ENCODE measurements at places on chromosomes 2 and 18.

- no peak for DNase-seq
Observed at GRCh38 chr18:73688851-73689711, 458.6 kb downstream of the FBXO15 start.

- no peak for DNase-seq
Observed at GRCh38 chr2:141423124-141423523, 707.7 kb downstream of the LRP1B start.

- no peak for DNase-seq
Observed at GRCh38 chr2:58081000-58081399, 34.4 kb downstream of the VRK2 start.

GRCh38 chr2:71538656-71539265 is 85.4 kb downstream of the DYSF start:
- no peak for DNase-seq

GRCh38 chr2:177169810-177170514 is 42.6 kb upstream of the HNRNPA3 start:
- DNase-seq, result no peak

DNA sequence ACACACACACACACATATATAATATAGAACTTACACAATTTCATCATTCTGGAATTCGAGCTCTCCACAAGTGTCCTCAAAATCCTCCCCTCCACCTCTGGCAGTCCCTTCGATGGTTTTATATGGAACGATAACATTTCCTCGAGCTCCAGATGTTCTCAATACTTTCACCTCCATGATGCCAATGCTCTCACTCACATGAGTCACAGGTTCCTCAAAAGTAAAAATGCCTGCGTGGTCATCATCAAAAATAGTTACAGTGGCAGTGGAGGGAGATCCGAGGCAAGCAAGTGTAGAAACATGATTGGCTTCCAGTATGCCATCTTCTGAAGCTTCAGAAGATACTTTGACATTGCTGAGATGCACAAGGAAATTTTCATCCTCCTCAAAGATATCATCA is 23.5 kb downstream of the SLC8A1 start:
- DNase-seq, result no peak

GRCh38 chr2:18623782-18624181 is 34.4 kb upstream of the NT5C1B start:
- no peak for DNase-seq

GRCh38 chr2:119517433-119517832 is 6.8 kb downstream of the SCTR start:
- peak; percentile 32 for DNase-seq

DNA sequence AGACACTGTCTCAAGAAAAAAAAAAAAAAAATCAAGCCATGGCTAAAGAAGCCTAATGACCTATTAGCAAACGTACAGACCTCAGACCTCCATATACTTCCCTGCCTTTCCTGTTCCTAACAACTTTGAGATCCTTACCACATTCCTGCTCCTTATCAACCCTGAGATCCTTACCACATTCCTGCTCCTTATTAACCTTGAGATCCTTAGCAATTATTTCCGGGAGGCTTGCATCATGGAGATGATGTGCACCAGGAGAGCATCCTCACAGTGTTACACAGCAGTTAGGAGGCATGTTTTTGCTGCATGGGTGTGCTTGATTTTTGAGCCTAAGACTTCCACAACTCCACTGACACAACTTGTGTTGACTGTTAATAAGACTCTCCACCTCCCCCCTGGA is 54.6 kb upstream of the RASGRP3 start:
- no peak for DNase-seq

GRCh38 chr2:102983786-102984185 is 222.0 kb downstream of the TMEM182 start:
- DNase-seq, result no peak

DNA sequence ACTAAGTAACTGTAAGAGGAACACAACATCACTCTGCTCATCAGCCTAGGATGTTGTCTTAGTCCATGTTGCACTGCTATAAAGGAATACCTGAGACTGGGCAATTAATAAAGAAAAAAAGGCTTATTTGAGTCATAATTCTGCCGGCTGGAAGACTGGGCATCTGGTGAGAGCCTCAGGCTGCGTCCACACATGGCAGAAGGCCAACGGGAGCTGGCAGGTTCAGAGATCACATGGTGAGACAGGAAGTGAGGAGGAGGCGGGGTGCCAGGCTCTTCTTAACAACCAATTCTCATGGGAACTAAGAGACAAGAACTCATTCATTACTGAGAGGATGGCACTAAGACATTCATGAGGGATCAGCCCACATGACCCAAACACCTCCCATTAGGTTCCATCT is 46.8 kb downstream of the EPG5 start:
- no peak for DNase-seq

- DNase-seq, result no peak
Observed at GRCh38 chr18:43279015-43279744, 1.9 kb upstream of the SYT4 start.

DNA sequence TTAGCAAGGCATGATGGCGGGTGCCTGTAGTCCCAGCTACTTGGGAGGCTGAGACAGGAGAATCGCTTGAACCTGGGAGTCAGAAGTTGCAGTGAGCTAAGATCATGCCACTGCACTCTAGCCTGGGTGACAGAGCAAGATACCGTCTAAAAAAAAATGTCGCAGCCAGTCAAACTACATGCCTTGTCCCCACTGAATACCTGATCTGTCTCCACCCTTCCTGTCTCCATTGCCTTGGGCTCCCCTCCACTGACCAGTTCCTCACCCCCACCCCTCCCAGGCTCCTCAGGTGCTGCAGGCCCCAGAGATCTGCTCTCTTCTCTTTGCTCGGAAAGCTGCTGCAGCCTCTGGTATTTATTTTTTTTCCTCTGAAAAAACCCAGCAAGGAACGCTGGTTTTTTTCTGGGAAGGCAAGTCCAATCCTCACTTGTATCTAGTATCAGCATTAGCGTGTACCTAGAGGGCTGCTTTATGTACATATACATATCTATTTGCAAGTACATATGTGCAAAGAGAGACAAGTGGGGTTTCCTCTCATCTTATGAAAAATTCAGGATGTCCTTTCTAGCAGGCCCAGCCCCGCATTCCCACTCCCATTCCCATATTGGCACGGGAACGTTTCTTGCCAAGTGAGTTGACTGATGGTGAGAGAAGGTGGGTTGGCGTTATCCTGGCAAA is 4.4 kb downstream of the PSD4 start:
- DNase-seq, result no peak

DNA sequence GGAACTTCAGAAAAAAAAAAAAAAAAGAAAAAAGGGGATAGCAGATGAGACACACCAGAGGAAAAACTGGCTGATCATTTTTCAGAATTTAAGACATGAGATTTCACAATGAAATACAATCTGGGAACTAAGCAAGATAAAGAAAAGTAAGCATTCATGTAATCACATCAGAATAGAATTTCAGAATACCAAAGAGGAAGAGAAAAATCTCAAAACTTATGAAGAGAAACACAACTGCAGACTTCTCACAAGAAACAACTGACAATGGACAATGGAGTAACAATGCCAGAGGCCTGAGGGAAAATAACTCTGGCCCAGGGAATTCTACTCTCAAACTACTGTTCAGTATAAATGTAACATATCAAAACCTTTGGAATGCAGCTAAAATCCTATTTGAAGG is 13.2 kb upstream of the RRM2 start:
- DNase-seq, result no peak

GRCh38 chr18:22048221-22048620 is 121.2 kb upstream of the GATA6 start:
- DNase-seq, result no peak

DNA sequence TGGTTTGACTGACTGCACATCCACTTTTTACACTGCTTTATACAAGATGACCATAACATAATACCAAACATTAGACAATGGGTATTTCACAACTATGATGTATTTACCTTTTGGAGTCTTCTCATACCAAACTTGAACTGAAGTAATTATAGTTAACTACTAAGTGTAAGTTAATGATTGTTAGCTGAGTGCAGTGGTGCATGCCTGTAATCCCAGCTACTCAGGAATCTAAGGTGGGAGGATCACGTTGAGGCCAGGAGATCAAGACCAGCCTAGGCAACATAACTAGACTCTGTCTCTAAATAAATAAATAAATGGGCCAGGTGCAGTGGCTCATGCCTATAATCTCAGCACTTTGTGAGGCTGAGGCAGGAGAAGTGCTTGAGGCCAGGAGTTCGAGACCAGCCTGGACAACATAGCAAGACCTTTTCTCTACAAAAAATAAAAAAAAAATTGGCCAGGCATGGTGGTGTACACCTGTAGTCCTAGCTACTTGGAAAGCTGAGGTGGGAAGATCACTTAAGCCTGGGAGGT is 44.9 kb upstream of the ORC2 start:
- no peak for DNase-seq

GRCh38 chr18:58354051-58354450 is 274.8 kb downstream of the ALPK2 start:
- DNase-seq, result no peak

GRCh38 chr2:235841863-235842262 is 326.3 kb downstream of the GBX2 start:
- DNase-seq, result no peak

DNA sequence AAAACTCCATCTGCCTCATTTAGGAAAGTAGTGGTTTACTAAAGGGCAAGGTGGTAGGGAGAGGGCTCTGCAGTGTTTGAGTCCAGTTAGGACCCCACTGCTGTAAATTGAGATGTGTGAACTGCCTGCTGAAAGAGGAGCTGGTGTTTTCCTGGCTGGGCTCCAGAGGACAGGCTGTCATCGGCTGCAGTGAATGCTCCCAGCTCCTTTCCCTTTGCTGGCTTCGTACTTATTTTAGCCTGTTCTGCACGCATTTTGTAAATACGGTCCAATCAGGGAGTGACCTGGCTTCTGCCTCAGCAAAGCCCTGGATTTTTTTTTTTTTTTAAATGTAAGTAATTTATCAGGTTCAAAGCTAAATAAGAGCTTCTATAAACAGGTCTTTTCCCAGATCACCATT is 37.5 kb downstream of the SLC4A3 start:
- DNase-seq, result no peak

GRCh38 chr2:11398750-11399437 is 54.5 kb upstream of the ROCK2 start:
- no peak for DNase-seq

- no peak for DNase-seq
Observed at GRCh38 chr18:1914489-1914888, 656.8 kb downstream of the METTL4 start.

DNA sequence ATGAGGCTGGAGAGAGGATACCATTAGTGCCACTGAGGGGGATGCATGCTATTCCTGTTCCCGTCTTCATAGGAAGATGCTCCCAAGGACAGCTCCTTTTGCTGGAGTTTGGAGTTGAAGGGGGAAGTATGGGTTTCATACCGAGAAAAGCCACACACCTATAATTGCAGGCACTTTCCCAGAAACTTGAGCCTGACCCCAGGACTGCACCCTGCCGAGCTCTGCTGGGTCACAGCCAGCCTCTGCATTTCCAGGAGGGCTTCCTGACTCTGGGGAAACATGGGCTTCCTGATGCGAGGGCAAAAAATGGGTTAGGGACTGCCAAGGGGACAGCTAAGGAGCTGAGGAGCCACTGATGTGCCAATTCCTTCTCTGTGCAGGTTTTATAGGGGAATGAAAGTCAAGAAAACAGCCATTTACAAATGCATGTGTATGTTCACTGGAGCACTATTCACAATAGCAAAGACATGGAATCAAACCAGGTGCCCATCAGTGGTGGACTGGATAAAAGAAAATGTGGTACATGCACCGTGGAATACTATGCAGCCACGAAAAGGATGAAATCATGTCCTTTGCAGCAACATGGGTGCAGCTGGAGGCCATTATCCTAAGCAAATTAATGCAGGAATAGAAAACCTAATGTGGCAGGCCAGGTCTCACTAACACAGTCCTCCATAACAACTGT is 104.5 kb downstream of the ACAA2 start:
- no peak for DNase-seq

- DNase-seq, result no peak
Observed at GRCh38 chr2:30511122-30512083, 64.4 kb downstream of the LCLAT1 start.

- DNase-seq, result no peak
Observed at GRCh38 chr2:97857553-97857952, 138.2 kb downstream of the TMEM131 start.

- DNase-seq, result no peak
Observed at GRCh38 chr2:6972067-6972710, 55.0 kb downstream of the RNF144A start.

DNA sequence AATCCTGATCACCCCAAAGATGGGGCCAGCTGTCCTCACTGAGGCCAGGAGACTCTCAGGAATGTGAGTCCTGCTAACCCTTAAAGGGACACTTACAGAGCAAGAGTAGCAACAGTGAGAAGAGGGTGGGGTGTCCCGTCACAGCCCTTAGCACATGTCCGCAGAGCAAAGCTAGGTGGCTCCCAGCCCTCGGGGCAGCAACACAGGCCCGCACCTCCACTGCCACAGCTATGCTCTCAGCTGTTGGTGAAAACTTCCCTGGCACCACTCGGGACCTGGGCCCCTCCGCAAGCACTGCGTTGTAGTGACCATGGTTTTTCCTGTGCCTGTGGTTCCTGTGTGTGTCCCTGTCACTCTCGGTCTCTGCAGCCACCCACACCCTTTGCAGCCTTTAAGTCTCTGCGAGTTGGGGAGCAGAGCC is 76.4 kb upstream of the UXS1 start:
- no peak for DNase-seq

- DNase-seq, result no peak
Observed at GRCh38 chr2:103232865-103233264, 471.0 kb downstream of the TMEM182 start.

DNA sequence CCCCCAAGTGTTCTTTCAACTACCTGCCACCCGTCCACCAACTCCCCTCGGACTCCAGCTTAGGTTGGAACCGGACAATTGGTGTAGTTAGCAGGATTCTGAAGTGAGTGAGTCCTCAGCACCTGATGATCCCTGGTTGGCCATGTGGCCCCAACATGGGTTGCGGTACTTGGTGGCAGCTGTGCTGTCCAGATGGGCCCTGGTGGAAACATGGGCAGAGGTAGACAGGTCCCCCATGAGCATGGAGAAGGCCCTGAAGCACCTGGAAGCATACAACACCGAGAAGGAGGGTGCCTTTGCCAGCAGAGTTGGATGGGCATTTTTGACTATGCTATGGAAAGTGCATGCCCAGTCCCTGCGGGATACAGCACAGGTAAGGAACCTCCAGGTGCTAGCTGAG is 11.0 kb upstream of the C2orf42 start:
- DNase-seq, result no peak

DNA sequence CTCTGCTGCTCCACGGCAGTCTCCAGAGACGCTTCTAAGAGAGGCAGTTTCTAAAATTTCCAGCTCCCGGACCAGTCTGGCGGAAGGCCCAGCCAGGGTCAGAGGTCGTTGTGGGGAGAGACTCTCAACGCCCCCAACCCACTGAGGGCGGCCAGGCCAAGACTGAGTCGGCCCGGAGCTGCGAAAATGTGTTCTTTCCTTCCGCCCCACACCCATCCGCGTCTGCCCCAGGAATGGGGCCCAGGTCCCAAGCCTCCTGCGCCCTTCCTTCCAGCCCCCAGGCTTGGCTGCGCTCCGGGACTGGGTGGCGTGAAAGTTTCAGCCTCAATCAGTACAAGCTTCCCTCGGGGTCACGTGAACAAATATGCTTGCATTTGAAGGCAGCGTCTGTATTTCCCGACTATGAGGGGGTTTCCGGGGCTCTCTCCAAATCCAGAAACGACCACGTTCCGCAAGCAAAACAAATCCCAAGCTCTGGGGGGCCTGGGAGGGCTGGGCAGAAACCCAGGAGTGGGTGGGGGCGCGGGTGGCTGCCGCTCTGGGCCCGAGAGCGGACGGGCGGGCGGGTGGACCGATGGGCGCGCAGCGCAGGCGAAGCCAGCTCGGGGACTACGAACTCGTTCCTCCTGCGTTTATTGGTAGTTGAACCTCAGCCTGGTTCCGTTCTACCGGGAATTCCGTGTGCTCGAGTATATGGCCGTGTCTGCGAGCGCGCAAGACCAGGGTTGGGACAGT is 3.3 kb downstream of the HOXD3 start:
- DNase-seq, result no peak
